ENCODE measurements at places on chromosomes 6 and 20. TPM values are rescaled to one million over a fixed set of nuclear protein-coding genes. Genes with fewer than 3 reads are reported as not detected.

WFDC5 gene
- total RNA-seq: not detected

GABRR1 gene
- not detected for total RNA-seq

LAMP5 gene
- not detected for total RNA-seq

WDR27 gene
- 10.6 TPM for total RNA-seq

NUP43 gene
- total RNA-seq: 35.8 TPM

BFSP1 gene
- total RNA-seq: 0.32 TPM

FAM83B gene
- not detected for total RNA-seq

CST1 gene
- not detected for total RNA-seq

TNXB gene
- total RNA-seq: 23.5 TPM

MUC21 gene
- not detected for total RNA-seq

CSTF1 gene
- 69.3 TPM for total RNA-seq

FAM217A gene
- total RNA-seq: not detected

PHACTR3 gene
- total RNA-seq: not detected

SYTL3 gene
- 11.8 TPM for total RNA-seq

RPRD1B gene
- 19.6 TPM for total RNA-seq

UST gene
- 23.3 TPM for total RNA-seq

PRDM13 gene
- total RNA-seq: not detected

SYCP2 gene
- 0.22 TPM for total RNA-seq

SLC22A16 gene
- not detected for total RNA-seq

GCNT2 gene
- total RNA-seq: not detected

PACRG gene
- 0.13 TPM for total RNA-seq

TAF4 gene
- 2.9 TPM for total RNA-seq

RGS17 gene
- 0.25 TPM for total RNA-seq

BTBD9 gene
- 13.7 TPM for total RNA-seq

BTNL2 gene
- not detected for total RNA-seq

MYLIP gene
- 1.9 TPM for total RNA-seq

ESR1 gene
- total RNA-seq: not detected

CTCFL gene
- total RNA-seq: not detected

VIP gene
- 0.32 TPM for total RNA-seq

PGC gene
- not detected for total RNA-seq

ITCH gene
- total RNA-seq: 47.7 TPM

PPP1R16B gene
- not detected for total RNA-seq

POPDC3 gene
- 45.1 TPM for total RNA-seq

RBPJL gene
- not detected for total RNA-seq

NT5E gene
- 264 TPM for total RNA-seq

BNIP5 gene
- not detected for total RNA-seq

NR2E1 gene
- total RNA-seq: not detected

MYCT1 gene
- under 0.01 TPM for total RNA-seq

APCDD1L gene
- total RNA-seq: 19.5 TPM

ADGRF4 gene
- total RNA-seq: not detected

SIRPG gene
- not detected for total RNA-seq

THBS2 gene
- total RNA-seq: 124 TPM

EYS gene
- not detected for total RNA-seq

TP53INP2 gene
- total RNA-seq: 2.4 TPM

KHDC1L gene
- total RNA-seq: not detected

OPRL1 gene
- total RNA-seq: 1.1 TPM

TFAP2D gene
- total RNA-seq: not detected

FRK gene
- 0.13 TPM for total RNA-seq

ZMYND8 gene
- 14.3 TPM for total RNA-seq

DOP1A gene
- 18.2 TPM for total RNA-seq

CGA gene
- total RNA-seq: 6.3 TPM
